ENCODE measurements at places on chromosomes 7 and 10.
A peak's percentile ranks its signal among the peaks of the same experiment; 100 is the strongest.

- DNase-seq, result no peak
Measured at GRCh38 chr7:13981070-13981469, 8.4 kb downstream of the ETV1 start.

DNA sequence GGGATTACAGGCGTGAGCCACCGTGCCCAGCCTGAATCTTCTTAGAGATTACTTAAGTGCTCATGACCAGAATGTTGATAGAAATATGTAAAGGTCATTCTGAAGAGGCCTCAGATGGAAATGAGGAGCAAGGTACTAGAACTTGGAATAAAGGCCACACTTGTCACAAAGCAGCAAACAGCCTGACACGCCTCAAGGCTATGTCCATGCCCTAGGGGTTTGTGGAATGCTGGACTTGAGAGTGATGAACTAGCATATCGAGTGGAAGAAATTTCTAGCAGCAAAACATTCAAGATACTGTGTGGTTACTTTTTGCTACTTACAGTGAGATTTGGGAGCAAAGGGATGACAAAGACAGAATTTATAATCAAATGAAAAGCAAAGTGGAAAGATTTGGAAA, 39.0 kb downstream of the ZNF438 start:
- DNase-seq, result no peak

DNA sequence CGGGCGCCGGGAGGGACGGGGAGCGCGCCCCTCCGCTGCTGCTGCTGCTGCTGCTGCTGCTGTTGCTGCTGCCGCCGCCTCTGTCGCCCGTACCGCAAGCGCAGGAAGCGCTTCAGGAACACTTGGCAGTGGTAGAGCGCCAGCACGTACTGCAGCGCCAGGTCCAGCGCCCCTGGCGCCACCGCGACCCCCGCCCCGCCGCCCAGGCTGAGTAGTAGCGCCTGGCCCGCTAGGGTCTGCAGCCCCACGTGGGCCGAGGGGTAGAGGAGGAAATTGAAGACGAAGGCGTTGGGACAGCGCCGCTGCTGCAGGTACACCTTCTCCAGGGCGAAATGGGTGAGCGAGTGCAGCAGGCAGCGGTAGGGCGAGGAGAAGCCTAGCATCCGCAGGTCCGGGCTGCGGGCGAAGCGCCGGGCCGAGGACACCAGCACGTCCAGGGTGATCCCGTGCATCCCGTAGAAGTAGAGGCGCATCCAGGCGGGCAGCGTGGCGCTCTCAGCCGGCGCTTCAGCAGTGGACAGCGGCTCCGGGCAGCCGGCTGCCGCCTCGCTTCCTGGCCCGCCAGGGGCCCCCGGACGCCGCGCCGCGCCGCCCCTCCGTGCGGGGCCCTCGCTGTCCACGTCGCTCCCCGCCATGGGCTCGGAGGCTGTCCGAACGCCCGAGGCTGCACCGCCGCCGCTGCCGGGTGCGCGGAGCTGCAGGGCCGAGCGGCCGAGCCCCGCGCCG, at the start of gene TMEM229A:
TMEM229A (minus strand) TSS at position 699 of the 726 bp plus-strand sequence; CDS start at position 635, 64 bp downstream.
- DNase-seq, result peak; percentile 16

DNA sequence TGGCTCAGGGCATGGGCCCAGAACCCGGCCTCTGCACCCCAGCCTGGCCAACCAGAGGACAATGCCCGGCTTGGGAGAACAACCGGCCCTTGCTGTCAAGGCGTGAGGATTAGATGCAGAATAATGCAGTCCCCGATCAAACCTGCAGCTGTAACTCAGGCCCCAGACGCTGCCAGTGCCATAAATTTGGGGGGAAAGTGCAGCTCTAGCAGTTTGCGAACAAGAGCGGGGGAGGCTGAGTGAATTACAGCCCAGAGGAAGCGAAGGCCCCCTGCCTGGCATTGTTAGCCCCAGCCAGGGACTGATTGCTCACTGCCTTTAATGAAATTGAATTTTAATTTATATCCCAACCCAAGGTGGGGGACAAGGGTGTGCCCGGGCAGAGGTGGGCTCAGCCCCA, 38.0 kb upstream of the GNA12 start:
- DNase-seq, result no peak

GRCh38 chr10:15419279-15419874, 48.3 kb upstream of the FAM171A1 start:
- DNase-seq, result peak; percentile 18

DNA sequence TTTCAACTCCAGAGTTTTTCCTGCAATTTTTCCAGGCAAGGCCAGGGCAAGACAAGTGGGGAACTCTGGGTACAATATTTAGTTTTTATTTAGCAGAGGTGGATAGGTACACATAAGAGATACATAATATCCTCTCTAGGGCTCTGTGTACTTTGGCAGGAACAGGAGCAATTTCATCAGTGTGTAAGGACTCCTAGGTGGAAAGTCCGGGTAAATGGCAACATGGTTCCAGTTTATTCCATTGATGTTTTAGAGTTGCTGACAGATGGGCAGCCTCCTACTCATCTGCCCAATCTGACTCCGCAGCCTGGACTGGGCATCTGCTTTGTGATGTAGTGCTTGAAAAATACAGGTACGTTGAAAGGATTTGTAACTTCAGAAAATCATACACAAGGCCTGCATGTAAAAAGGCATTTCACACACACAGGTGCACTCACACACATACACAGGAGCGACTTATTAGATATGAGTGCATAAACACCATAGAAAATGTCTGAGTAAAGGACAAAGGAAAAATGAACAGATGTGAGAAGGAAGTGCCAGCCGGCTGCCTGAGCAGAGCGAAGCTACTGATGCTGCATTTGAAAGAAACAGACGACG, 5.7 kb downstream of the PON1 start:
- no peak for DNase-seq

Data from hematopoietic multipotent progenitor cell (in vitro differentiated cells).